ENCODE measurements at places on chromosomes 11 and 22. TPM values are rescaled to one million over a fixed set of nuclear protein-coding genes. Genes with fewer than 3 reads are reported as not detected.

GRCh38 chr11:27660171-27660570 is 40.1 kb downstream of the BDNF start:
- no peak overlapping the region for H3K4me3 ChIP-seq
- no peak overlapping the region for H3K27ac ChIP-seq
- DNase-seq, result no peak
- H3K27me3 ChIP-seq, result no peaks in the 10 kb centered on the region
- no peaks in the 10 kb centered on the region for H3K36me3 ChIP-seq
- no peaks in the 10 kb centered on the region for H3K4me1 ChIP-seq

GRCh38 chr11:86931548-86932258 is 23.5 kb downstream of the FZD4 start:
- H3K27me3 ChIP-seq, result no peaks in the 10 kb centered on the region
- H3K4me3 ChIP-seq, result no peak overlapping the region
- H3K36me3 ChIP-seq, result no peaks in the 10 kb centered on the region
- no peak for DNase-seq
- H3K27ac ChIP-seq, result no peak overlapping the region

GRCh38 chr22:22196018-22196533 is 48.5 kb upstream of the VPREB1 start:
- H3K4me1 ChIP-seq, result no peaks in the 10 kb centered on the region
- H3K27ac ChIP-seq, result no peak overlapping the region

DNA sequence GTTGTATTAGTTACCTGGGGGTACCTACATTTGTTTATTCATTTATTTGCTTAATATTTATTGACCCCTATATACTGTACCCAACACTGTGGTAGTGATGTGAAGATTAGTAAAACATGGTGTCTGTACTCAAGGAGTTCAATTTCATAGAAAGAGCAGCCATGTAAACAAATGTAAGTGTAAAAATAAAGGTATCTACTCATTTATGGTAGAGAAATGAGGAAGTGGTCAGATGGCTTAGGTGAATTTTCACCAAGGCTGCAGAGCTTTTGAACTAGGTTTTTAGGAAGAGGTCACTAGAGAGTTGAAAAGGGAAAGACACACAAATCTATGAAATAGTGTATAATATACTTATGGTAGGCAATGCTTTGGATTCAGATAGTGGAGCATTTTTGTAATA is 11.1 kb downstream of the CTR9 start:
- no peak for DNase-seq
- H3K4me3 ChIP-seq, result no peak overlapping the region
- H3K27me3 ChIP-seq, result no peaks in the 10 kb centered on the region
- H3K27ac ChIP-seq, result no peak overlapping the region
- peaks cover 91% of the 10 kb centered on the region for H3K36me3 ChIP-seq
- no peaks in the 10 kb centered on the region for H3K4me1 ChIP-seq

DNA sequence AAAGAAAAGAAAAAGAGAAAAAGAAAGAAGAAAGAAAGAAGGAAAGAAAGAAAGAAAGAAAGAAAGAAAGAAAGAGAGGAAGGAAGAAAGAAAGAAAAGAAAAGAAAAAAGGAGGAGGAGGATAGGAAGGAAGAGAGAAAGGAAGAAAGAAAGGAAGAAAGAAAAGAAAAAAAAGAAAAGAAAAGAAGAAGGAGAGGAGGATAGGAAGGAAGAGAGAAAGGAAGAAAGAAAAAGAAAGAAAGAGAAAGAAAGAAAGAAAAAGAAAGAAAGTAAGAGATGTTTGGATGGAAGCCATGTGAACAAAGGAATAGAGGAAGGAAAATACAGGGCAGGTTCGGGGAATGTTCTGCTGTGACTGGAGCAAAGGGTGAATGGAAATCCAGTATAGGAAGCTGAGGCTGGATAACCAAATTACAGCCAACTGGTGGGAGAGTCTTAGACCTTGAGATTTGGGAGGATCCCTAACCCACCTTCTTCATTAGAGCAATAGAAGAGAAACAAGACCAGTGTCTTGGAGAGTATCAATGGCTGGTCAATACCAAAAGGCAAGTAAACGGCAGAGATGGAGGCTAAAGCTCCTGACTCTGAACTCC is 94.9 kb downstream of the RASSF10 start:
- H3K36me3 ChIP-seq, result no peaks in the 10 kb centered on the region
- H3K27ac ChIP-seq, result no peak overlapping the region
- no peak overlapping the region for H3K4me3 ChIP-seq

Gene C11orf16
- not detected for total RNA-seq

Gene BACE1-AS
- total RNA-seq, result 4.5 TPM

Gene PDGFB
- total RNA-seq, result 4.2 TPM

Gene FAM111A
- 78.9 TPM for total RNA-seq

Data from T-cell (primary cell).